Fibroblast of skin of left quadriceps (primary cell): ENCODE measurements at places on chromosomes 7 and 10.
A peak's percentile ranks its signal among the peaks of the same experiment; 100 is the strongest.

DNA sequence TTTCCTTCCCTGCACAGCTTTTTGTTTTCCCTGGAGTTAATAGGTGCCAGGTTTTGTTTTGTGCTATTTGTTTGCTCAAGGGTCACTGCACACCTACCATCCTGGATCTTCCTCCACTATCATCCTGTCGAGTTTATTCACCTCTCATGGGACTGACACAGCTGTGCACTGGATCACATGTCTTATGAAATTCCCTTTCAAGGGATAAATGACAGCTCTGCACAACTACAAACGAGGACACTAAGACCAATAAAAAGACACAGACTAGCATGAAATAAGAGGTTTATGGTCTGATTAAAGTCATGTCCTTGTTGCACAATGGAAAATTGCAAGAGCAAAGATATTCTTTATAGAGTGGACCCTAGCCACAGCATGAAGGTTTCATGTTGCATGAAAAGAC lies 76.7 kb upstream of the SFMBT2 start:
- no peak for DNase-seq

GRCh38 chr10:42877496-42878030 lies 95.0 kb downstream of the BMS1 start:
- no peak for DNase-seq

DNA sequence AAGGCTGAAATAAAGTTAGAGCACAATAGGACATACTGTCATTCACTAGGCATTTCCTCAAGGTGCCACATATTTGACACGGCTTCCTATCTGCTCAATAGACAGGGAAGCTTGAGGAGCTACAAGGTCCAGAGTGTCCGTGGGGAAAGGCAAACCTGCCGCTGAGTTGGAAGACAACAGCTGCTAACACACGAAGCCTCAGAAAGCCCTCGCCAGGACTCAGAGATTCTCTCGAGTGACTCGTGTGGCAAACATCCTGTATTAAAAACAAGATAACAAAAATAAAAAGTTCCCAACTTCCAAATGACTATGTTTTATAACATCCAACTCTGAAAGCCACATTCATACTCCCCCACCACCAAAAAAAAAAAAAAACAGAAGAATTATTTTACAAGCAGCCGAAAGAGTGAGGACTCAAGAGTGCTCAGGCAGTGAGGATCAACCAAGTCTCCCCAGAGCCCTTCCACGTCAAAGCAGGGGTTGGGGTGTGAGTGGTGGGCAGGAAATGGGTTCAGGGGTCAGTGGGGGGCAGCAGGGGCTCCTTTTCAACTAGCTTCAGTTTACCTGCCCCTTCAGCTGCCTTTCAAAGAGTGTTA lies 67.6 kb downstream of the STK17A start:
- DNase-seq, result peak; percentile 63

- no peak for DNase-seq
Observed at GRCh38 chr7:103972779-103973434, 16.6 kb downstream of the RELN start.

DNA sequence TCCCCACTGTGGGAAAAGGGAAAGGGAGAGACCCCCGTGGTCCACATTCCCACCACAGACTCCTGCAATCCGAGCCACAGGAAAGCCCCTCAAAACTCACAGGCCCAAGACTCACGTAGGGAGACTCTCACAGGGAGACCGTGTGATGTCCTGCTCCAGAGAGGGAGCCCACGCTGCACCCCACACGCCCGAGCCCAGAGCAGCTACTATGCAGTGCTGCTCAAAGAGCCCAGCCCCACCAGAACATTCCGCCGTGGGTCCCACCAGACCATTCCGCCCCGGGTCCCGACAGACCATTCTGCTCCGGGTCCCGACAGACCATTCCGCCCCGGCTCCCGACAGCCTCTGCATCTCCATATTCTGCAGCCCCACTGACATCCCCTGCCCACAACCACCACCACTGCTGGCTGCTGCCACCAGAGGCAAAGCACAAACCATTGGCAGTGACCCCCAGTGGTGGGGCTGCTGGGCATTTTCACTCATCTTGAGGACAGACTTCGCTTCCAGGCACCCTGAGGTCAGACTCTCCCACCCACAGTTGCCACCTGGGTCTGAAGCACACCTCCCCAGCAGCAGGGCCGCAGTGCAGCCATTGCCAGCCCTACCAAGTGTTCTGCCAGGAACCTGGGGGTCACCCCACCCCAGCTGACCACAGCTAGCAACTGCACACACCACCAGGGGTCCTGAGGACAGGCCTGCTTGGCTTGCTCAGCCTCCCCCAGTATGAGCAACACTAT lies 625.4 kb upstream of the FOXK1 start:
- DNase-seq, result no peak

DNA sequence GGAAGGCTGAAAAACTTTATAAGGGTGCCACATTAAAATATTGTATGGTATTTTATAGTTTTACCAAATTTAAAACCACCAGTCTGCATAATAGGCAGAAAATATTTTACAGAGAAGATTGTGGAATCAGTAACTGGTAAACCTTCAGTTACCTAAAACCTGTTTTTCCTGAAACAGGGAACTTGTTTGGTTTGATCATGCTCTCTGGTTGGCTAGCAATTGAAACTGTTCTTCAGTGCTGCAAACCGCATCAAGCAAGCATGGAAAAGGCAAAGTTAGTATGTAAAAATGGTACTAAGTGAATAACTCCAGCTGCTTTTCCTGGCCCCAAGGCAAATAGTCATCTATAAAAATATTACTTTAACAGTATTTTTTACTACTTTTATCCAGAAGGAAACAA lies 316.9 kb upstream of the LRRN3 start:
- no peak for DNase-seq

- DNase-seq, result no peak
Observed at GRCh38 chr10:89503652-89504370, 31.6 kb downstream of the SLC16A12 start.

GRCh38 chr7:108012499-108013430 lies 9.8 kb upstream of the LAMB1 start:
- no peak for DNase-seq

DNA sequence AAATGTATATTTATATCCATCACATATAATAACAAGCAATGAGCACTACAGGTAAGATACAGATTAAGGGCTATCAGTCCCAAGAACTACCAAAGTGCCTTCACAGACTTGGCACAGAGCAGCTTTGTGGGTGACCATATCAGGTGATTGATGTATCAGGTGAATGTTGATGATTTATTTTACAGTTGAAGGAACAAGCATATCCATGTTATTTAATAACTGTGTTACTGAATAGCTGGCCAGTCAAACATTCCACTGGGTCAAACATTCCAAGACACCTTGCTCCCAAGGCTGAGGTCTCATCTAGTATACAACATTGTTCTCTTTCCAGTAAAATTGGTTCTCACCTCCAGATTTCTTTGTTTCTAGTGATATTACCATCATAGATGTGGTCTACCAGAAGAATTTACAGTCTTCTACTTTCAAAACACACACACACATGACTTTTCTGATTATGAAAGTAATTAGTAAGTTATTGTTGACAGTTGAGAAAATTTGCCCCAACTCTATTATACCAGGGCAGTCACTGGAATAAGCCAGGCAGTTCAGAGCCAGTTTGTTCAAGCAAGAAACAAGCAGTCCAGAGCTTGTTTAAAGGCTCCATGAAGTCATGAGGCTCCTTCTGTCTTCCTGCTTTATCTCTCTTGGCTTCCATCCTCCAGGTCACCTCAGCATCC lies 68.2 kb downstream of the ELAPOR2 start:
- no peak for DNase-seq

DNA sequence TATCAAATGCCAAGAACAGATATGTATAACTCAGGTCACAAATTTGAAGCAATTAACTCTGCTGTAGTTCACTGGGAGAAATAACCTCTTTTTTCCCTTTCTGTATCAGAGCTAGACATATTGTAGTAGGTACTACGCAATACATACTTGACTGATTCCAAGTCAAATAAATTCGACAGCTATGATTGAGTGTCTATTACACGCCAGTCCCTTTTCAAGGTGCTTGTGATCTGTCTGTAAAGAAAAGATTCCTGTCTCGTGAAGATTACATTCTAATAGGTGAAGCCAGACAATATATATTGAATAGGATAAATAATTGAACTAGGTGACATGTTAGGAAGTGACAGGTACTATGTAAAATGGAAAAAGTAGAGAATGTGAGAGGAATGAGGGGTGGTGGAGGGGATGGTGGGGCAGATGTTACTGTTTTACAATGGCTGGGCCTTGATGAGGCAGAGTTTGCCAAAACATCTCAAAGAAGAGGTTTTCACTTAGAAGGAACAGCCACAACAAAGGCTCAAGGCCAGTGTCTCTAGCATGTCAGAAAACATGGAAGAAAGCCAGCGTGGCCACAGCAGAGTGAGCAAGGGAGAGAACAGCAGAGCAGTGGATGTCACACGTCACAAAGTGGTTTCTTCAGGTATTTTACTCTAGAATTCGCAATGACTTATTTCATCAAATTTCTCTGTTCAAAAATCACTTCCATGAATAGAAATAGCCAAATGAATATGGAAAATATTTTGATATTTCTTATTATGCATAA lies 282.6 kb upstream of the CACNA2D1 start:
- DNase-seq, result no peak

DNA sequence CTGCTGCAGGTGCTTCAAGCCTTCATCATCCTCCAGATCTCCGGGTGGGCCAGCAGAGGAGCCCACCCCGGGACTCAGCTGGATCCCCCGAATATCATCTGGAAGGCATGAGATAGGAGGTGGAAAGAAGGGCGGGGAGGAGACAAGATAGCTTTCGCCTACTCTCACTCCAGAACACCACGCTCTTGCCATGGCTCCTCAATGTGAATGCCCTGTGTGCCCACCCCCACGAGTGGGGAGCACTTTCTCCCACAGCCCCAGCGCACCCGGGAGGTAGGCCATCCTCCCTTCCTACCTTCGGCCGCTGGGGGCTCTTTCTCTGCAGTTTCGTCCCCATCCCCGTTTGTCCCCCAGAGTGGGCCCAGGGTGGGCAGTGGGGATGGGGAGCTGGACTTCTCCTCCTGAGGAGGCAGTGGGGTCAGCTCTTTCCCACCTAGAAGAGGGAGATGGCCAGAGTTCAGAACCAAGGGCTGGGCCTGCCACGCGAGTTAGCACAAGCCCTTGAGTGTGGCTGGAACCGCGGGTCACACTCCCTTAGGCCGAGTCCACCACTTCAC lies 8.9 kb downstream of the GIGYF1 start:
- no peak for DNase-seq

DNA sequence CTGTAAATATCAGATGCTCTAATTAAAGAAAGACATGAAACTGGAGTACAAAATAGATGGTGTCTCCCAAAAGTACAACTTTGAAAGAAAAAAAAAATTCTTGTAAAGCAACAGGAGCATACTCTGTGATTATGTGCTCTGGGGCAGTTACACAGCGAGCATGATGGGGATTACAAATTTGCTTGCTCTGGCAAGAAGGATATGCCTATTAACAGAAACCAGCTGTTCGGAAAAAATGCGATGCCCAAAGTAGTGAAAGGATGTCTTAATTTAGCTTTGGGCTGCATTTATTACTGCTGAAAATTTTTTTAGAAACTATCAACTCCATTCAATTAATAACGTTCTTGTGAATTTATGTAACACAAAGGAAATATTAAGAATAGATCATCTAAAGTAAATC lies 256.9 kb upstream of the TPK1 start:
- no peak for DNase-seq

DNA sequence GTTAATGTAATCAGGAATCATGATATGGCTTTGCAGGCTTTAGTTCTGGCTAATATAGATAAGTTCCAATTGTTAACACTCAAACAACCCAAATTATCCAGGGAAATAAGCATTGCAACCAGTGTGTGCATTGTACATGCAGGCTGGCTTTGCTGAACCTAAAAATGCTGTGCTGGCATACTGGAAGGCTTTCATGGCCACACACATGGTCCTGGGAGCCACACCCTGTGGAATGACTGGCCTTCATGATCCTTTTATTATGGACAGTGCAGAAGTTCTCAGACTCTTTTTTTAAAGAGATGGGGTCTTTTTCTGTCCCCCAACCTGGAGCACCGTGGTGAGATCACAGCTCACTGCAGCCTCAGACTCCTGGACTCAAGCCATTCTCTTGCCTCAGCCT lies 5.0 kb downstream of the ELMO1 start:
- DNase-seq, result no peak

GRCh38 chr10:19628767-19629560 lies 187.3 kb upstream of the PLXDC2 start:
- DNase-seq, result no peak

DNA sequence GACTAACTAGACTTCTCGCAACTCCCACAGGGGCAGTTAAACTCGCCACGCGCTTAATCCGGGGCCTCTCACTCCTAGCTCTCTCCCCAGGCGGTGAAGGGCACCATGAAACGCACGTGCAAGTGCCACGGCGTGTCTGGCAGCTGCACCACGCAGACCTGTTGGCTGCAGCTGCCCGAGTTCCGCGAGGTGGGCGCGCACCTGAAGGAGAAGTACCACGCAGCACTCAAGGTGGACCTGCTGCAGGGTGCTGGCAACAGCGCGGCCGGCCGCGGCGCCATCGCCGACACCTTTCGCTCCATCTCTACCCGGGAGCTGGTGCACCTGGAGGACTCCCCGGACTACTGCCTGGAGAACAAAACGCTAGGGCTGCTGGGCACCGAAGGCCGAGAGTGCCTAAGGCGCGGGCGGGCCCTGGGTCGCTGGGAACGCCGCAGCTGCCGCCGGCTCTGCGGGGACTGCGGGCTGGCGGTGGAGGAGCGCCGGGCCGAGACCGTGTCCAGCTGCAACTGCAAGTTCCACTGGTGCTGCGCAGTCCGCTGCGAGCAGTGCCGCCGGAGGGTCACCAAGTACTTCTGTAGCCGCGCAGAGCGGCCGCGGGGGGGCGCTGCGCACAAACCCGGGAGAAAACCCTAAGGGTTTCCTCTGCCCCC lies 19.5 kb downstream of the WNT8B start:
- no peak for DNase-seq

DNA sequence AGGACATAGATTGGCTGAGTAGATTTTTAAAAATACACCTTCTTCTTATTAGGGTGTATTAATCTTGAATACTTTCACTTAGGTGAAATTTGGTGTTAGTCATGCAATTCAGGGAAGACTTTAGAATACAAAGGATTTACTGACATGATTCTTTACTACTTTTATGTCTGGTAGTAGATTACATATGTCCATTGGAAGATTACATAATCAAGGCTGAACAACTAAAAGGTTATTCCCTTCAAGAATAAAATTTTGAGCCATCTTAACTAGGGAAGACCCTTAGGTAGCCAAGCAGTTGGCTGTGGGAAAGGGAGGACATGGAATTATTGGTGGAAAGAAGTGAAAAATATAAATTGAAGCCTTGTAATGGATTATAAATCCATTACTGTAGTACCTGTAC lies 165.0 kb downstream of the ITGB1 start:
- no peak for DNase-seq

DNA sequence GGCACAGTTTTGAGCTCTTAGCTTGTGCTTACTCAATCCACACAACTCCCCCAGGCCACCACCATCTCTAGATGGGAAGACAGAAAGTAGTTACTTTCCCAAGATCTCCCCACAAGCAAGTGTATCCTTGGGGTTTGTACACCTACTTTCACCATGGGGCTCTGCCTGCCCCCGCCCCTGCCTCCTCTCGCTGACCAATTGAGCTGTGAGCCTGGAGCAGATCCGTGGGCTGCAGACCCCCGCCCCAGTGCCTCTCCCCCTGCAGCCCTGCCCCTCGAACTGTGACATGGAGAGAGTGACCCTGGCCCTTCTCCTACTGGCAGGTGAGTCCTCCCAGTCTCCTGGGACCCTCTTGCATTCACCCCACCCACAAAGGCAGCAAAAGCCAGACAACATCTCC lies 2.0 kb downstream of the FXYD4 start:
- DNase-seq, result no peak

- no peak for DNase-seq
Observed at GRCh38 chr7:12196386-12196785, 14.7 kb upstream of the TMEM106B start.

GRCh38 chr7:11985376-11985775 lies 153.4 kb upstream of the THSD7A start:
- DNase-seq, result no peak

GRCh38 chr7:85708221-85708620 lies 521.4 kb upstream of the SEMA3D start:
- DNase-seq, result no peak
